HFFc6 (cell line): ENCODE measurements at places on chromosomes 12 and 14. TPM values are rescaled to one million over a fixed set of nuclear protein-coding genes. Genes with fewer than 3 reads are reported as not detected.

- DNase-seq: no peak
Observed at GRCh38 chr12:42643881-42644579, 54.5 kb upstream of the PRICKLE1 start.

Gene TAS2R42
- not detected in 3 replicates for total RNA-seq

- no peak for DNase-seq
Observed at GRCh38 chr12:118986050-118986449, 4.7 kb downstream of the SRRM4 start.

Gene TAS2R31
- 0.48 and 0.76 TPM in 2 replicates for total RNA-seq

GRCh38 chr12:10716704-10717315 lies 6.3 kb downstream of the YBX3 start:
- peak; percentile 84 for DNase-seq

Gene LRRC10
- total RNA-seq: not detected in 2 replicates

Gene HOXC4
- 0.12 TPM in 1 of 3 replicates, not detected in the others for total RNA-seq

DNA sequence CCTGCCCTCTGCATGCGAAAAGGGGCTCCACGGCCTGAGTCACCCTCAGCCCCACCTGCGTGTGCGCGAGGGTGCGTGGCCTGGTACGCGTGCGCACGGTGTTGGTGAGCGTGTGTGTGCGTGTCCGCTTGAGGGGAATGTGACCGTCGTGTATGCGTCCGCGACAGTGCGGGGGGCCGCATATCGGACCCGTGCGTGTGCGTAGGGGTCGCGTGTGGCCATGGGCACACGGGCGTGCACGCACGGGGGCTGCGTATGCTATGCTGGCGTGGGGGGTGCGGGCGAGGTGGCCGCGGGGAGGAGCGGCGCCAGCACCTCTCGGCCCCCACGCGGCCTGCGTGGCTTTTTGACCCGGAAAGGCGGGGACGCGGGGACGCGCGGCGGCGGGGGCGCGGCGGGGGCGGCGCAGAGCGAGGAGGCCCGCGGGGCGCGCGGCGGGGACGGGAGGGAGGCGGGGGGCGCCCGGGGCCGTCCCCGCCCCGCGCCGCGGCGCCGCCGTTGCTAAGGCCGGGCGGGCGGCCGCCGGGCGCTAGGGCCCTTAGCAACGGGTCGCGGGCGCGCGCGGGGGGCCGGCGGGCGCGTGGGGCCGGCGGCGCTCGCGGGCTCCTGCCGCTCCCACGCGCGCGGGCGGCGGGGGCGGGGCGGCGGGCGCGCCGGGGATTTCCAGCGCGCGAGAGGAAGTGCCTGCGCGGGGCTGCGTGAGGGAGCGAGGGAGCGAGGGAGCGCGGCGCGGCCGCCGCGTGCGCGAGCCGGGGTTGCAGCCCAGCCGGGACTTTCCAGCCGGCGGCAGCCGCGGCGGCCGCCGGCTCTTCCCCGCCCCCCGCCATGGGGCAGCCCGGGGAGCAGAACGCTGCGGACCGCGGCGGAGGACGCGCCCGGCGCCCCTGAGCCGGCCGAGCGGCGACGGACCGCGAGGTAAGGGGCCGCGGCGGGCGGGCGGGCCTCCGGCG lies at the start of gene TRAF3:
TRAF3 (plus strand) TSS at position 689 of the 950 bp plus-strand sequence. CDS start 92,753 bp downstream, outside the sequence.
- peak; percentile 47 for DNase-seq

DNA sequence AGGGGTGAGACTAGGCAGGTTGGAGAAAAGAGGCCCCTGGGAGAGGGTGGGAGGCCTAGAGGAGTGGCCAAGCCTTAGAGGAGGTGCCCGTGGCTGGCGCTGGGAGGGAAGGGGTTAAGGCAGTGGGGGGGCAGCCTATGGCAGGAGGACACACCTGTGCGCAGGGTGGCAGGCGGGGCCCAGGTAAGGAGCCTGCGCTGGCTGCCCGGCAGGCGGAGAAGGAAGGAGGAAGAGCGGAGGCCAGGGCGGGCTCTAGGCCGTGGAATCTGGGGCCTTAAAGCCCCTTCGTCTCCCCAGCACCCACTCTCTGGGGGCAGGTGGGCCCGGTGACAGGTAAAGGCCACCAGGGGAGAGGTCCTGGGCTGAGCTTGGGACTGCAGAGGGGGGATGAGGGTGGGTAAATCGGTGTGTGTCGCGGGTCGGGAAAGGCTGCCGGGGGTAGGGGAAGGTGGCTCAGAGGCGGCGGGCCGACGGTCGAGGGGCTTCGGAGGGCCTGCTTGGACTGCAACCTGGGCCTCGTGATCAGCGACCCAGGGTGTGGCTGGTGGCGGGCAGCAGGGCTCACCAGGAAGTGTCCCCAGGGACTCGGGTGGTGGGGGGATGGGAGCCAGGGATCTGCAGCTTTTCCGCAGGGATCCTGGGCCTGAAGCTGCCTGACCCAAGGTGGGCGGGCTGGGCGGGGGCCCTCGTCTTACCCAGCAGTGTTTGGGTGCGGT lies 7.3 kb downstream of the PHB2 start:
- DNase-seq: no peak

Gene MANSC1
- total RNA-seq: 4.9 to 11.7 TPM (median 6.6 TPM) in 3 replicates

Gene KIF26A
- total RNA-seq: 0.05 to 0.06 TPM in 2 of 3 replicates, not detected in the other

- DNase-seq: no peak
Observed at GRCh38 chr14:87260460-87260859, 732.5 kb downstream of the GALC start.

Gene ITPR2
- total RNA-seq: 8.3 to 8.9 TPM (median 8.4 TPM) in 3 replicates

DNA sequence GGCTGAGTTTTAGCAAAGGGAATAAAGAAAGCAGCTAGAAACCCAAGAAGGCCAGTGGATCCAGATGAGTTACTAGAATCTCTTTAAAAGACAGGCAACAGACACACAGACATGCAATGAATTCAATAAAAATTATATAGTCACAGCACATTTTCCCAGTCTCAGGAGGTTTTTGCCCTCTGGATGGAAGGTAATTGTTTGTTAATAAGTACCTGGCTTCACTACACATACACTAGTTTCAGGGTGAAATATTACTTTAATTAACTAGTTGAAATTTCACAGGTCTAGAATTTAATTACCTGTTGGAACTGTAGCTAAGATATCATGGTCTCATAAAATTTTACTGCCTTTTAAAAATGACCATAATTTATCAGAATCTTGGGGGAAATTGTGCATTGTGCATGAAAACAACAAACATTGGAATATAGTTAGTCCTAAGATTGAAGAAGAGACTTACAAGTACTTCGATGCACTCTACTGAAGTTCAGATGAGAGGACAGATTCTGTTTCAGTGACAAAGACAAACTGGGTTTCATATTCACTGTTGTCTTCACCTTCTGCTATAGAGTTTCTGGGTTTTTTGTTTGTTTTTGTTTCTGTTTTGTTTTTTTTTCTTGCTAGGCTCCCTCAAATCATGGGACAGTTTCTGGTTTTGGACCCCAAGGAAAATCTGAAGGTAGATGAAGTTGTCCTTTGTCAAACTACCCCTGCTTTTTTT lies 277.0 kb upstream of the GARIN6 start:
- DNase-seq: no peak

DNA sequence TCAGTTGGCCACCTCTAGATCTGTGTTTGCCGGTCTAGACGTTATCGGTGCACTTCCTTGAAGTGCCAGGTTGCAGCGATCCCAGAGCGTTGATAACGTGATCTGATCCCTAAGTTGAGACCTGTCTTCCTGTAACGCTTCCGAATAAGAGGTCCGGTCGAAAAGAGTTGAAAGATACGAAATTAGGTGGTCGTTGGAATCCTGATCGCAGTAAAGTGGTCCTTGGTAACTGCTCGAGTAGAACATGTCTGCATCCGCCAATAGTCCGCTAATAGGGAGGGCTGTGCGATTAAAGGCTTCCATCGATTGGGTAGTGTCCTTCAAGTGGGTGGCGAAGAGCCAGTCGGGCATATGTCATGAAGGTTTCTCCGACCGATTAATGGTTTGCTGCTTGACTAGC lies 2.7 kb downstream of the SRSF5 start:
- DNase-seq: no peak

GRCh38 chr14:29227631-29228030 lies 461.0 kb downstream of the FOXG1 start:
- peak; percentile 46 for DNase-seq

Gene RAD51AP1
- 7.4 and 19.0 TPM in 2 replicates for total RNA-seq

DNA sequence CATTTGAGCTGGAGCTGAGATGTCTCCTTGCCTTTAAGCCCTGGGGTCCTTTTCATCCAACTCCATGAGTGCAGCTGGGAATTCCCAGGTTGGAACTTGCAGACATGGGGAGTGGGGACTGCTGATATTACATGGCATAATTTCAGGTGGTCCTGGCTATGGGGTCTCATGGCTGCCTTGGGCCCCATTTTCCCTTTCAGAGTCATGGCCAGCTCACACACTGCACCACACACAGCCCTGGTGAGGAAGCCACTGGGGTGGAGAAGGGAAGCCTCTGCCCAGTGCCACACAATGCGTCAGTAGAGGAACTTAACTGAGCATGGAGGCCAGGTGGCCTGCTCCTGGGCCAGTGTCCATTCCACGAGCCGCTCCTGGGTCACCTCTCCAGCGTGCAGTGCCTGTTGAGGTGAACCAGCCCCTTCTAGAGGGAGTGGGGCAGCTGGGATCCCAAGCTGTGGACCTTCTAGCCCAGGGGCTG lies 17.3 kb upstream of the KRT86 start:
- DNase-seq: no peak

GRCh38 chr12:11947213-11947612 lies 123.5 kb upstream of the BCL2L14 start:
- DNase-seq: no peak

DNA sequence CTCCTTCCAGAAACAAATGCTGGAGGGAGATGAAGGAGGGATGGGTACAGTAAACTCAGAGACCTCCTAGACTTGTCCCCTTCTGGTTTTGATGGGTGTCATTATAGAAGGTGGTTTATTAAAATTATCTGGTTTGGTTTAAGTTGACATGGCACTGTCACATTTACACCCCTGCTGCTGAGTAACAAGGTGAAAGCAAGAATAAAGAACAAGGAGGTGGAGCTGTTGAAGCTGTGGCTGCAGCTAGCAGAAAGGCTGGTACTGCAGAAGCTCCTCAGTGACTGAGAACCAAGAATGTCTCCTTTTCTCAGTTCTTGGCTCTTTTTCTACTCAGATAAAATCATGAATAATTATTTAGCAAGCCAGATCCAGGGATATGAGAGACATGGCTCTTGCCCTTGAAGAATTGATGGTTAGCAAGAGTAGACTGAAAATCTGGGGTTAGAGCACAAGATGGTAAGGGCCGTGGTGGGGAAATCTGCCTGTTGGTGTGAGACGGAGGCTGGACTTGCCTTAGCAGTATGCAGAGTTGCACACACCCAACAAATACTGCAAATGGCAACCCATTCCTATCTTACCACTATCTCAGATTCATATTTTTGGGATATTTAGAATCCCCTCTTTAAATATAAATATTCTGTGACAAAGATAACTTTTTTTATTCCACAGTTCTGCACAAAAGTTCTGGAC lies at the start of gene GZMH:
GZMH (minus strand) TSS at position 31 of the 690 bp plus-strand sequence. CDS start 72 bp downstream, outside the sequence.
- DNase-seq: no peak

GRCh38 chr12:90010089-90010488 lies 301.5 kb upstream of the ATP2B1 start:
- no peak for DNase-seq

DNA sequence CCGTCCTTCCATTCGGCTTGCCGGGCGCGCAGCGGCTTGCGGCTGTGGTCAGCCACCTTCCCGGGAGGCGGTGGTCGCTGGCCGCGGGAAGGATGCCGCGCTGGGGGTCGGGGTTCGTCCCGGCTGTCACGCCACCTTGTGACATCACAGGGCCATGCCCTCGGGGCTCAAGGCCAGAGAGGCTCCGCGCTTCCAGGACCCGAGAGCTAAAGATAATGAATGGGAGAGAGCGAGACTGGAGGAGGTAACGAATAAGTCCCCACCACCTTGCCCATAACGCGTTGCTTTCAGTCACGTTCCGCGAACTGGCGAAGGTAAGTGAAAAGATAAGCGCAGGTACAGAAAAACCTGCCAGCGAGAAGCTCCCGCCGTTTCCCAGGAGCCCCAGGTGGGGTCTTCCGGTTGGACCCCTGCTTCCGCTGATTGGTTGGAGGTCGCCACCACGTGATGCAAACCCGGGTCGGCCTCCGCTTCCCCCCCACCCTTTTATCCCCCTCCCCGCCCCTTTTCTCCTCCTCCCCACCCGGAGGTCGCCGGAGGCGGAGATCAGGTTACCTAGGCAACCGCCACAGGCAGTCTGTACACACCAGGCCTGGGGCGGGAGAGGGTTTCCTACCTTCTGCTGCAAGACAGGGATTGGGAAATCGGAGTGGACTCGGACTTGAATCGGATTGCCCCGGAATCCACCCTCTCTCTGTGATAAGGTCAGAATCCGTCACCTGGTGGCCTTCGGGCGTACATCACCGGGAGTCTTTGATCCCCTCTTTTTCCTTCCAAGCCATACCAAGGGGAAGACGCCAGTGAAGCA lies at the start of gene LRRC9:
LRRC9 (plus strand) TSS at position 575 of the 808 bp plus-strand sequence.
- DNase-seq: no peak

GRCh38 chr12:31017535-31017934 lies 56.1 kb upstream of the DDX11 start:
- DNase-seq: no peak

Gene CFAP54
- total RNA-seq: 0.09 to 0.66 TPM (median 0.47 TPM) in 3 replicates

DNA sequence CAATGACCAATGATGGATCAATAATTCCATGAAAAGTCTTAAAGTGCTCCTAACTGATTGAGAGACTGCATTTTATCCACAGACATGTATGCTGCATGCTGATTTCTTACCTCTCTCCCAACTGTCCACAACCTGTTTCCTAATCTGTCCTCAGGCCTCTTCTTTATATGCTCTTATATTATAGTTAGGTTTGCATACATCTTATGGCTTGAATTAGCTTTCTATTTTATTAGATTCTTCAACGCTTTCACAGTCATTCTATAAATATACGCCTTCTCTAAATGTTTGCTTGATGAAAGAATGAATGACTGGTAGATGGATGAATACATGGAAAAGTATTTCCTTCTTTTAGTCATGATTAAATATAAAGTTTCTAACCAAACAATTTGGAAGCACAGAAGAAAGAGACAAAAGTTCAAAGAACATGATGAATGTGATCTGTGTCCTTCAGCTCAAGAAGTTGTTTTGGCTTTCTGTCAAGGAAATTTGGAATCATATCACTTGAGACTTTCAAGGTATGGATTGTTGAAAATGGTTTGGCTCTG lies 91.8 kb upstream of the NPAS3 start:
- no peak for DNase-seq

DNA sequence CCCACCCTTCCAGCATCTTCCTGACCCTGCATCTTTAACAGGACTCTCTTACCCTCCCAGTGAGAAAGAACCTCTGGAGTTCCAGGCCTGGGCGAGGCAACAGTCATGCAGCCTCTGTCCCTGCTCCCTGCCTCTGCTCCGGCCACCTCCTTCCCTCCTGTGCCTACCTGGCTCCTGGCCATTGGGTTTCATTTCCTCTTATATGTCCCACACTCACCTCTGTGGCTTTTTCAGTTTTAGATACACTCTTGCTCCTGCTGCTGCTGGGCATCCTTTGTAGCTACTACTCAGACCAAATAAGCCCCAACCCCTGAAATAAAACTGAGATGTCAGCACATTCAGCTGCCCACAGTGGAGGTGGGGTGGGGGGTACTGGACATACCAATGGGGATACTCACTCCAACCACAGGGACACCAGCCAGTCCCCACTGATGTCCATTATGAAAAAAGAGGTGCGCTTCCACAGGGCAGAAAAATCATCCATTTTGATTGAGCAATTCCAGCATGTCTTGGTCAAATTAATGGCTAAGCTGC lies 99.1 kb upstream of the NRXN3 start:
- DNase-seq: no peak

Gene NGB
- not detected in 3 replicates for total RNA-seq

Gene B4GALNT1
- total RNA-seq: 1.4 and 2.2 TPM in 2 replicates
